ENCODE measurements at places on chromosomes 4 and X.
A peak's percentile ranks its signal among the peaks of the same experiment; 100 is the strongest.

- no peak for DNase-seq
Observed at GRCh38 chr4:128552586-128552907, 257.0 kb upstream of the JADE1 start.

DNA sequence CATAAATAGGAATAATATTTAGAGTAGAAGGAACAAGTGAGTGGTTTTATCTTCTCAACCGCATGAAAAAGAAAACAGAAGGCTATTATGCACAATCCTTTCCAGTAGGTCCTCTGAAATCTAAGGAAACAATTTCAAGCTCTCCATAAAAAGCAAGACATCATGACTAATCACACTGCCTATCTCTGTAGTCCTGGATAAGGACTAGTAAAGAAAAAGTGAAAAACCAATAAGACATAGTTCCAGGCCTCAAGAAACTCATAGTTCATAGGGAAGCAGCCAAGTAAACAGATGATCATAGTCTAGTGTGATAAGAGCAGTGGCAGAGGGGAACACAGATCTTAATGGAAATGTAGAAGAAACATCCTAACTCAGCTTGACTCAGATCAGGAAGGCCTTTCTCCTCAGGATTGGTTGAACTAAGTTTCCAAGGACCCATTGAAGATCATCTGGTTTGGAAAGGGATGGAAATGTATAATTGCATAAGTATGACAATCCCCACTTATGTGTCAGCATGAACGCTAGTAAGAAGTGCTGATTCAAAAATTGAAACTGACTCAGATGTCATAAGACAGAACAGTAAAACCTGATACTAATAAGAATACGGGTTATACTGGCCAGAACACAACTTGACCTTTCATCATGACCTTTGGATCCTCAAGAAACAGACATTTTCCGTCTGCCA is 155.3 kb downstream of the GRIA3 start:
- DNase-seq, result no peak

DNA sequence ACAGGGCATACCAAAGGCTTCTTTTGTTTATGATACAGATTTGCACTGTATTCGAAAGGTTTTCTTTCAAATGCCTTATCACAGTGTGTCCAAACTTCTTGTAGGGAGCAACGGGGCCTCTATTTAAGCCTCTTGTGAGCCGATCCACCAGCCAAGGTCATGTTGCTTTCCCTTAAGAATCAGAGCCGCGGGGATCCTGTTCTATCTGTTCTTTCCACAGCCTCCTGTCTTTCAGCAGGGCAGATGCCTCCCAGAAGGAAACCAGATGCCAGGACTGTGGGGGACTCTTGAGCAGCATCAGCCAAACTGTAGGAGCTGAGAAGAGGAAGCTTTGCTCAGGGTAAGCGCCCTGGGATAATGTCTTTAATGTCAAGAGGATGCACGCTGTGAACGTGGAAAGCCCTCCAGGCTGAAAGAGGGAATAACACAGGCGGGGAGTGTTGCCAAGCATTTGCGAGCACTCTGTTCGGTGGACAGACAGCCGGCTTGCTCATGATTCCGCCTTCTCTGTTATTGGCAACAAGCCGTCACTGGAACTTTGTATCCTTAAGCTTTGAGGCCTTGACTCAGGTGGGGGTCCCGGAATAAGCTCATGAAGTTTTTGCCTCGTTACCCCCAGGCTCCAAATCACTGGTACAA is 279.8 kb upstream of the FRG1 start:
- no peak for DNase-seq

- DNase-seq, result no peak
Observed at GRCh38 chrX:39220952-39221351, 419.7 kb downstream of the MID1IP1 start.

GRCh38 chrX:148192547-148192946 is 211.4 kb downstream of the FMR1NB start:
- no peak for DNase-seq

DNA sequence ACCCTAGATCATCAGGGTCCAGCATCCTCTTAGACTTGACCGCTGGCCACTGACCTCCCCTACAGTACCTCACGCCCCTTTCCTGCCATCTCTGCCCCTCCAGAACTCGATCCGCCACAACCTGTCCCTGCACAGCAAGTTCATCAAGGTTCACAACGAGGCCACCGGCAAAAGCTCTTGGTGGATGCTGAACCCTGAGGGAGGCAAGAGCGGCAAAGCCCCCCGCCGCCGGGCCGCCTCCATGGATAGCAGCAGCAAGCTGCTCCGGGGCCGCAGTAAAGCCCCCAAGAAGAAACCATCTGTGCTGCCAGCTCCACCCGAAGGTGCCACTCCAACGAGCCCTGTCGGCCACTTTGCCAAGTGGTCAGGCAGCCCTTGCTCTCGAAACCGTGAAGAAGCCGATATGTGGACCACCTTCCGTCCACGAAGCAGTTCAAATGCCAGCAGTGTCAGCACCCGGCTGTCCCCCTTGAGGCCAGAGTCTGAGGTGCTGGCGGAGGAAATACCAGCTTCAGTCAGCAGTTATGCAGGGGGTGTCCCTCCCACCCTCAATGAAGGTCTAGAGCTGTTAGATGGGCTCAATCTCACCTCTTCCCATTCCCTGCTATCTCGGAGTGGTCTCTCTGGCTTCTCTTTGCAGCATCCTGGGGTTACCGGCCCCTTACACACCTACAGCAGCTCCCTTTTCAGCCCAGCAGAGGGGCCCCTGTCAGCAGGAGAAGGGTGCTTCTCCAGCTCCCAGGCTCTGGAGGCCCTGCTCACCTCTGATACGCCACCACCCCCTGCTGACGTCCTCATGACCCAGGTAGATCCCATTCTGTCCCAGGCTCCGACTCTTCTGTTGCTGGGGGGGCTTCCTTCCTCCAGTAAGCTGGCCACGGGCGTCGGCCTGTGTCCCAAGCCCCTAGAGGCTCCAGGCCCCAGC is 5.2 kb downstream of the FOXO4 start:
- DNase-seq, result no peak

GRCh38 chr4:73828956-73829355 is 7.5 kb upstream of the CXCL6 start:
- no peak for DNase-seq

GRCh38 chr4:54643958-54644751 is 13.6 kb upstream of the KIT start:
- no peak for DNase-seq

GRCh38 chr4:110514889-110515479 is 39.0 kb downstream of the ENPEP start:
- DNase-seq, result no peak

DNA sequence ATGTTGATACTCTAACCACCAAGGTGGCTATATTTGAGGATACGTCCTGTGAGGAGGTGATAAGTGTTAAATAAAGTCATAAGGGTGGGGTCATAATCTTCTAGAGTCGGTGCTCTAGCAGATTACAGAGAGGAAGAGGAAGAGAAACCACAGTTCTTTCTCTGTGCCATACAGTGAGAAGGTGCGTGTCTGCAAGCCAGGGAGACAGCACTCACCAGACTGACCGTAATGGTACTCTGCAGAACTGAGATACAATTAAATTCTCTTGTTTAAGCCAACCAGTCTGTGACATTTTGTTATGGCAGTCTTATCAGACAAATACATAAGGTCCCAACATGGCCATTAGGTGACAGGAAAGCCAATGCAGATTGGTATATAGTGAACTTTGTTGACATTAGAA is 480.9 kb upstream of the IGFBP7 start:
- no peak for DNase-seq

DNA sequence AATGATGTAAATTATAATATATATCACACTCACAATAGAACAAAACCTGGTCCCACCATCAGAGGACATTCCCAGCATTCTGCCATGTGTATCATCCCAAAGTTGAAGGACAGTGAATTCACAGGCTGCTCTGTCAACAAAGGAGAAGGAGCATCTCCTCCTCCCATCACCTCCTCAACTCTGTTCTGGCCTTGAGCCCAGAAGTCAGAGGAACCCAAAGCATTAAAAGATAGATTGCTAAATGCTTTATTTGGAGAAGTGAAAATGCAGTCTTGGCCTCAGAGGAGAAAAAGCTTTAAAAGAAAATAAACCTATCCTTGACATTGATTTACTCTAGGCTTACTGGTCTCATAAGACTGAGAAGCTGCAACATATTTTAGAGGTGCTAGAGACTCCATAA is 268.8 kb upstream of the RASGEF1B start:
- DNase-seq, result no peak

- no peak for DNase-seq
Observed at GRCh38 chr4:115938764-115939443, 825.5 kb upstream of the NDST4 start.

DNA sequence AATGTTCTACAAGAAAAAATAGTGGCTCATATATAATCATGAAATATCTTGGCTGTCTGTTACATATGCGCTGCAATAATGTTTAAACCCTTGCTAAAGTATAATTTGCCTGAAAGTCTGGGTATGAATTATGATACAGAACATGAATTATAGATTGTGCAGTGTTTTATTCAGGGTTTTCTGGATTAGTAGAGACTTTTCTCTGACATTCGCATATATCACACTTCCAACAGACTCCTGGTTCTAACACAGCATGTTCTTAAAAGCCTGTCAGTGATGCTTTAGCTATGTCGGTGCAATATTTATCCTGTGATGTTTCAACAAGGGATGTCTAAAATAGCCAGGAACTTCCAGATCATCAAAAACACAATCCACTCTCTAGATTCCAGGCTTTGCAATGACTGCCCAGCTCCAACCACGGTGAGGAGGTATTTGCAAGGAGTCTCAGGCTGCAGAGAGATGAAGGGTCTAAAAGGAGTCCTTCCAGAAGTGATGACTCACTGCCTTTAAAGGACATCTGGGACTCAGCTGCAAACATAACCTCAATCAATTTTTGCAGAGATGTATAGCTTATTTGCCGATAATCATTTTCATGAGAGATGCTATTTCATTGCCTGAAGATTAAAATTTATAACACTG is 69.4 kb downstream of the RWDD4 start:
- no peak for DNase-seq

- DNase-seq, result no peak
Observed at GRCh38 chr4:165621983-165622382, 243.2 kb downstream of the CPE start.

DNA sequence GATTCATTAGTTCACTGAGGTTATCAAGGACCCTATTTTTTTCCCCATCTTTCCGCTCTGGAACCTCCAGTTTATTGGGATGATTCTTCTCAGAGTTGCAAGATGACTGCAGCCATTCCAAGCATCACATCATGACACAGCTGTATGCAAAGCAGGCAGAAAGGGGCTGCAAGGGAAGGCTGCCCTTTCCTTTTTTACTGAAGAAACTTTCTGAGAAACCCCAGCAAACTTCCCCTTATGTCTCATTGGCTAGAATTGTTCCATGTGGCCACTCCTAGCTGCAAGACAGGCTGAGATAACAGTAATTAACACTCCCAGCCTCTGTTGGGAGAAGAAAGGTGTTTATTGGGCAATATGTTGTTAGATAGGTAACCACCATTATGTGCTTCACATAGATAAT is 102.6 kb downstream of the SATL1 start:
- no peak for DNase-seq

DNA sequence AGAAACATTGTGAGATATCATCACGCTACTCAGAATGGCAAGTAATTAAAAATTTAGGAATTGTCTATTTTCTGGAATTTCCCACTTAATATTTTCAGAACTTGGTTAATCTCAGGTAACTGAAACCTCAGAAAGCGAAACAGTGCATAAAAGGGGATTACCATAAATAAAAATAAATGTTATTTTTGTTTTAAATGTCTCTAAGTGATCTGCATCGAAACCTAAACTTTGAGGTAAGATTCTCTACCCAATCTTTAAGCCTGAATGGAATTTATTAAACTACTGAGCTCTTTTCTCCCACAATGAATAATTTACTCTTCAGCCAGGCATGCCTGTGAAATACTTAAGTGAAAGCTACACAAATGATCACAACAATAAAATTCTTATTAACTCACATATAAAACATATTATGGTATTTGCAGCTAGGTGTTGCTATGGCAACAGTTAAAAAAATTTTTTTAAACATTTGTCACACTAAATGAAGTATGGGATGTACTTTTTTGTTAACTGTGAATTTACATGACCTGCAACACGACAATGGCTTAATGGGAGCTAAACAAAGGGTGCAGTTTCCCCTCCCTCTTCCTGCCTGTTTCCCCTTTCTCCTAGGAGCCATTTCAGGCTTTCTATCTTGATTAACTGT is 220.2 kb upstream of the PRPS2 start:
- DNase-seq, result no peak

DNA sequence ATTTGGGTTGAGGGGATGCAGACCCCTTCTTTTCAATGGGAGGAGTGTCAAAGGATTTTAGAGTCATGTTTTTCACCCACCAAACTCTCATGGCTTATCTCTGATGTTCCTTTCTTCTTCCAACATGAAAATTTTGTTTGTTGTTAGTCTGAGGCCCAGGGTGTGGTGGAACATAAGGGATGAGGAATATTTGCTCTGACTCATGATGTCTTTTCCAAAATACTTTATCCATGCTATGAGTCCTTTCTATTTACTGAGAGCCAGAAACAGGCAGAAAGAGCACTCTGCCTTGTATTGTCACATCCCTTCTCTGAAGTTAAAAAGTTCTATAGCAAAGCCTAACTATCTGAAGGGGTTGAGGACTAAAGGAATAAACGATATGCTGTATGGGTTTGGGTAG is 61.6 kb upstream of the GYPA start:
- DNase-seq, result no peak

- no peak for DNase-seq
Observed at GRCh38 chr4:150268444-150268843, 190.2 kb downstream of the DCLK2 start.

- DNase-seq, result no peak
Observed at GRCh38 chr4:172850838-172851237, 317.8 kb upstream of the GALNT7 start.

GRCh38 chrX:100695302-100695701 is 36.6 kb downstream of the SYTL4 start:
- peak; percentile 9 for DNase-seq

DNA sequence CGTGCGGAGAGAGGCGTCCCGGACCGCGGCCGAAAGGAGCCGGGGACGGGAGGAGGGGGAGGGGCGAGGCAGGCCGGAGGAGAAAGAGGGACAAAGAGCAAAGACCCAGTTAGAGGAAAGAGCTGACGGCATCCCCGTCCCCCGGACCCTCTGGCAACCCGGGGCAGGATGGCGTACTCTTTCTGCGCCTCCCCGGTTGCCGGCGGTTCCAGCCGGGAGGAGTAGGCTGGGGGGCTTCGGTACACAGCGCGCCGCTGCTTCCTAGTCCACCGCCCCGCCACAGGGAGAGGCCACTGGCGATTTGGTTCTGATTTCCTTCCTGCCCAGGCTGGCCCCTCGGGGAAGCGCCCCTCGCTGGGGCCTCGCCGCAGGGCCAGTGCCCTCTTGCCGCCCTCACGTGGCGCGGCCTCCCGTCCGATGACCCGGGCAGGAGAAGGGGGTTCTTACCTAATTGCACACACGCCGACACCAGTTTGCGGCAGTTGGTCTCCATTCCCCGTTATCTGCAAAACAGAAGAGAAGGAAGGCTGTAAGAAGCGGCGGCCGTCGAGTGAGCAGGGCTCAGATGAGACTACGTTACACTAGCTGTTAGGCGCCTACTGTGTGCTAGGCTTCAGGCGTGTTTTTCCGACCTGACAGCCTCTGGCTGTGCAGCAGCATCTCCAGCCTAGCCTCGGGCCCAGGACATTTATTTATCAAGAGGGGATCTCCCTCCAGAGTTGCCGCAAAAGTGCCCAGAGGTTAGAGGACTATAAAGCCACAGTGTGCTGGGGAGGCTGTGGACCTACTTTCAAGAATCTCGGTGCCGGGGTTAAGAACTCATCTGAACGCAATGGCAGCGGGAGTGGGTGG is 9.9 kb upstream of the PITX2 start:
- DNase-seq, result no peak

- DNase-seq, result no peak
Observed at GRCh38 chr4:47624031-47624441, 139.0 kb downstream of the ATP10D start.

GRCh38 chrX:17741123-17741511 is 3.8 kb downstream of the SCML1 start:
- DNase-seq, result no peak
